ENCODE measurements at places on chromosomes 4 and X.

DNA sequence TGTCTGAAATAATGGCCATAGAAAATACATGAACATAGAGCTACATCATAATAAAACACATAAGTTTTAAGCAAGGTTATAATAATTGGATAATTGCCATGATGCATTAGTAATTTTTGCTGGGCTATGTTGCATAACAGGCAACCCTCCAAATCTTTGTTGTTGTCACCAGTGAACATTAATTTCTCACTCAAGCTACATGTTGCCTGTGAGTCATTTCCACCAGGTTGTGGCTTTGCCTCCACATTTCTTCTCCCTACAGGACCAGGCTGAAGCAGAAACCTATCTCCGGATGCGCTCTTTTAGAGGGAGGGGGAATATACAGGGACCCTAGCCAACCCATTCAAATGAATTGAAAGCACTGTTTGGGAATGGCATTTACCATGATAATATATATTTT lies 347.7 kb downstream of the GABRG1 start:
- no peak for DNase-seq

- no peak for DNase-seq
Observed at GRCh38 chrX:140505421-140506337, 810 bp upstream of the SOX3 start.

GRCh38 chr4:143184503-143185252 lies at the start of gene USP38:
USP38 (plus strand) TSS chr4:143184917; CDS start chr4:143185451, 534 bp downstream.
- peak; percentile 73 for DNase-seq

DNA sequence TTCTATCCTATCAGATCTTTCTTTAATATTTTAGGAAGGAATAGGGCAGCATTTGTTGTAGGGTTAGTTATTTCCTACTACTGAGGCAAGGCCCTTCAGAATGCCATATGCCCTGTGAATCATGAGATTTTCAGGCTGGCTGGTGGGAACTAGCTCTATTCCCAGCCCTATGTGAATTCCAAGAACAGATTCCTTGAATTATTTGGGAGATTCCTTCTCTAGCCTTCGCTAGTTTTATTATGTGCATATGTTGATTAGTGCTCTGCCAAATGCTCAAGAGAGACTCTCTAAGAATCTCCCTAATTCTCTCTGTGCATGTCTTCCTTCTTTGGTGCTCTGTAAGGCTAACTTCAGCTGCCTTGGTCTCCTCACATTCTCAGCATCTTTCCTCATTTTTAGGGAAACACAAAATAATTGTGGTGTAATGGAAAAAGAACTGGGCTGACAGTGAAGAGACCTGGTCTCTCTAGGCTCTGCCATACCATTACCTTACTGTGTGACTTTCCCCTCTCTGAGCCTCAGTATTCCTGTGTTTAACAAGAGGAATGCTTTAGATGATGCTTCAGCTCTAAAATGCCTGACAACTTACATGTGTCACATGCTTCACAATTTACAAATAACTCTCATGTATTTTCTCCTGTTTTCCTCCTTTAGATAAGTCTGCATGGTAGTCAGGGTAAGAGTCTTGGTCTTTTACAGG lies 79.7 kb downstream of the VMA21 start:
- no peak for DNase-seq

DNA sequence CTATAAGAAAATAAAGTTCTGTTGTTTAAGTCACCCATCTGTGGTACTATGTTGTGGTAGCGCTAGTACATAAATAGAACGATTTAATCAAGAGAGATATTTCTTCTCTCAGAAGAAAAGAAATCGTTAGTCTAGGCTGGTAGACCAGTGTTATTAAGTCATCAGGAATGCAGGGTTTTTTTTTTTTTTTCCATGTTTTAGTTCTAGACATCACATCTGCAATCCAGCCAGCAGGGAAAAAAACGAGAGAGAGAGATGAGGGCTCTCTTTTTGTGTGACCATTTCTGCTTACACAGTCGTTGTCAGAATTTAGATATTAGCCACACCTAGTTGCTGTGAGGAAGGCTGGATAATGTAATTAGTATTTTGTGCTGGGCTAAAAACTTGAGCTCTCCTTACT lies 417.4 kb downstream of the TMA16 start:
- DNase-seq, result no peak

DNA sequence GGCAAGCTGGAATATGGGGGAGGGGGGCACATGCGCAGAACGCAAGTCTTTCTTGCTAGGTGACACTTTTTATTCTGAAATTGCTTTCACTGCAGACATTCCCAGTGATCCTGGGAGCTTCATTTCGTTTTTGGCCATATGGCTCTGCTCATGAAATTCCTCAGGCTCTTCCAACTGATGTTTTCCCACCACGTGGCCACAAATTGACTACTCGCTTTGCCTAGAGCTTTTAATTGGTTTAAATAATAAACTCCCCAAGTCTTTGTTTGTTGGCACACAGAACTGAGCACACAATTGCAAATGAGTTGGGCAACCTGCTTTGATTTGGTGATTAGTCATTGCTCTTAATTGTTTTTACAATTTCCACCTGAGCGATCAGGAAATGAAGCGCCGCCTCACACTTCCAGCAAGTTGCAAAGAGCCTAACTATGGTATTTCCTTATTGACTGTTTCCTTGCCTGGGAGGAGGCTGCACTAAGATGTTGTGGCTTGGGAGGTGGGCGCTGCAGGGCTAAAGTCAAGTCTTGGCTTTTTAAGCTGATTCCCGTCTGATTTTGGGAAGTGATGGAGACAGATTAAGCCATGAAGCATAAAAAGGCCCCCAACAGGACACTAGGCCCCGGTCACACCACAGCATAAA lies 282.5 kb downstream of the ZIC3 start:
- DNase-seq, result no peak

GRCh38 chr4:38859501-38859900 lies 2.9 kb upstream of the TLR6 start:
- DNase-seq, result no peak

- no peak for DNase-seq
Observed at GRCh38 chr4:21887481-21887880, 61.1 kb downstream of the KCNIP4 start.

GRCh38 chr4:67873116-67873515 lies 10.7 kb downstream of the TMPRSS11D start:
- DNase-seq, result no peak

GRCh38 chr4:33349376-33349775 lies 2629.2 kb downstream of the PCDH7 start:
- no peak for DNase-seq

All from stimulated activated CD4-positive, alpha-beta T cell treated with anti-CD3 and anti-CD28 coated beads, Interleukin-1b, Interleukin-23, amount 100 ng/mL, for 1 hour (primary cell).